Activated naive CD8-positive, alpha-beta T cell treated with anti-CD3 and anti-CD28 coated beads, Interleukin-2, amount 10 ng/mL, durations not matched to agents 7 days and 5 days (primary cell): ENCODE measurements at places on chromosomes 2 and 18.

DNA sequence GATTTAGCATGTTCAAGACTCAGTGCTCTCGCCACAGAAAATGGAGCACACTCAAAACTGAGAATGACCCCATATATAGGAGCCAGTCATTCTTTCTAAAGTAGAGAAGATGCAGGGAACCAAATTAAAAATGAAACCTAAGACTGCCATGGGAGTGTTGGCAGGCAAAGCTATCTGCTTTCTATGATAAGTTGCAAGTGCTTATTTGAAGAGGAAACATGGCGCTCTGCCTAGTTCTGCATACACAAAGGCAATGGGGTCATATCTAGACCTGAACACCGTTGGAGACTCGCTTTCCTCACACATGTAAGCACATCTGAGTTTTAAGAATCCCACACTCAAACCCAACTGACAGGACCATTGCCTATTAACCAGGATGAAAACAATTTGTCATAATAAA is 292.5 kb downstream of the ALK start:
- DNase-seq = no peak

- DNase-seq = no peak
These were observed 1.3 kb downstream of the PIAS2 start for GRCh38 chr18:46915800-46916550.

- no peak for DNase-seq
These were observed 686 bp upstream of the PNO1 start for GRCh38 chr2:68157002-68157401.

DNA sequence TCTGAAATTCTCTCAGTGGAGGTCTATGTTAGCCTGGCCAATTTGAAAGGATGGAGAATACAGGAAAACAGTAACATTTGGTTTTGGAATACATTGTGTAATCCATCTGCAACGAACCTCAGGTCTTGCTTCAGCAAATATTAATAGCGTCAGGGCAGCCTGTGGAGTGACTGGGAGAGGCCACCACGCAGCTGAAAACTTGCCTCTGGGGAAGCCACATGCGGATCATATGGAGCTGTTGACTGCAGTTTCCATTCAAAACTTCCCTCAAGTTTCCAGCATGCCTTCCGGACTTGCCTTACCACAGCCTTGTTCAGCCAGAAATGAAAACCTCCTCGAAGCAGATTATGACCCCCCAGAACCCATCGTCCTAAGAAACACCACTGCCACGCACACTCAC is 25.7 kb downstream of the BCL11A start:
- no peak for DNase-seq

- no peak for DNase-seq
These were observed 43.6 kb downstream of the SPRED2 start for GRCh38 chr2:65388596-65389390.

- no peak for DNase-seq
These were observed 479.2 kb upstream of the DSEL start for GRCh38 chr18:67995769-67996168.

GRCh38 chr18:21404426-21404825 is 162.4 kb downstream of the GREB1L start:
- no peak for DNase-seq

GRCh38 chr2:53200072-53200471 is 567.5 kb upstream of the CHAC2 start:
- no peak for DNase-seq

DNA sequence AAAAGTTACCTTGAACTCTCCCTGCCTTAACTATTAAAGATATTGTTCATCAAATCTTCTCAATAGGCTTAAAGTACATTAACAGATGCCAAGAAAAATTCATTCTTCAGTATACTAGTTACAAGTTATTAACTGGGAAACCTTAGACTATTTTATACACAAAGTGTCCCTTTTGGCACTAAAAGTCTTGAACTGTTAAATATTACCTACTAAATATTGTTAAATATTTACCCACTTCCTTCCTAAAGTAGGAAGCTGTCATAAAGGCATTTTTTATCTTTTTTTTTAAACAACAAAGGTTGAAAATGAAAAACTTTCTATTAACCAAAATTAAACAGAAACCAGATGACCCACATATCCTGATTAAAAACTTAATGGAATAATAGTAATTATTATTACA is 19.4 kb upstream of the CCNT2 start:
- DNase-seq = no peak

GRCh38 chr2:72146347-72147302 is 1.0 kb downstream of the CYP26B1 start:
- peak; percentile 29 for DNase-seq

GRCh38 chr2:23381084-23381483 is 3.9 kb upstream of the KLHL29 start:
- no peak for DNase-seq

DNA sequence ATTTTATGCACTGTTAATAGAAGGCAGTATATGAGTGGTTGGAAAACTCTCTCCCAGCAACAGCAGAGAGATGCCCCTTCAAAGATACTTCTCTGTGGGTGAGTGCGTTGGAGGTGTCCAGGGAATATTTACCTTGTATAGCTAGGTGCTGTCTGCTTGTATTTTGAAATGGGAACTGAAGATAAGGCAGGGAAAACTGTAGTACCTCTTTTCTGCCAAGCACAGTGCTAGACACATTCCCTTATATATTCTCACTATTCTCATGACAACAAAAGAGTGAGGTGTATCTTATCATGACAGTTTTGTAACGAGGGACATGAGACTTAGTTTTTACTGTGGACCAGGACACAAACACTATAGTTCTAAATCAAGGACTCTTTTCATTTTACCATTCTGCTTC is 2.1 kb downstream of the TTC39C start:
- DNase-seq = no peak

- DNase-seq = no peak
These were observed 356.2 kb upstream of the SPRED2 start for GRCh38 chr2:65788556-65788955.

- no peak for DNase-seq
These were observed 230.8 kb upstream of the LINC00305 start for GRCh38 chr18:64379662-64380061.

- DNase-seq = peak; percentile 10
These were observed 198.8 kb downstream of the NDUFA10 start for GRCh38 chr2:239826376-239826775.

GRCh38 chr2:46029332-46029811 is 267.8 kb upstream of the EPAS1 start:
- DNase-seq = no peak

DNA sequence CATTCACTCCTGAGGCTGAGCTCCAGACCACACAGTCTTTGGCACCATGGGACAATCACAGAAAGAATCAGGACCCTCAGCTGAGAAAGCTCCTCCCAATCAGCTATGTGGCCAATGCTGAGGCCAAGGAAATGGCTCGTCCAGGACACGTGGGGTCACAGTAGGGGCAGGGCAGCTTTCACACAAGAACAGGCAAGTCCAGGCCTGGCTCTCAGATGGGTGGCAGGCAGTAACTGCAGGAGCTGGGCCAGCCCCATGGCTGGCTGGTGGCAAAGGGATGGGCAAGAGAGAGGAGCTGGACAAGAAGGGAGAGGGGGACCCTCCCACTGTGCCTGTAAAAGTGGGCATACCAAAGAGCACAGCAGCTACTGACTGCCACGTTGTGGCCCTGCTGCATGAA is 12.2 kb upstream of the EDAR start:
- DNase-seq = no peak

DNA sequence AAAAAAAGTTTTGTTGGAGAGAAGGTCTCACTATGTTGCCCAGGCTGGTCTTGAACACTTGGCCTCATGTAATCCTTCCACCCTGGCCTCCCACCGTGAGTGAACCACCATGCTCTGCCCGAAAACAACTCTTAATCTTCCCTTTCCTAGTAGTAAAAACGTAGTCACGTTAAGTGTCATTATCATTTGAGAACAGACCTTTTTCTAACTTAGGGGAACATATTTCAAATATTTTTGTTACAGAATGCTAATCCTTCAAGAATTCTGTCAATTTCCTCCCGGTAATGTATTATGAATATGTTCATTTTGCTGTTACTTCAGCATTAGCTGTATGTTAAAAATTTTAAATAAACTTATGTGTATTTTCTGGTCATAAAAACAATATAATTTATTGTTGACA is 49.7 kb downstream of the MTA3 start:
- DNase-seq = no peak

DNA sequence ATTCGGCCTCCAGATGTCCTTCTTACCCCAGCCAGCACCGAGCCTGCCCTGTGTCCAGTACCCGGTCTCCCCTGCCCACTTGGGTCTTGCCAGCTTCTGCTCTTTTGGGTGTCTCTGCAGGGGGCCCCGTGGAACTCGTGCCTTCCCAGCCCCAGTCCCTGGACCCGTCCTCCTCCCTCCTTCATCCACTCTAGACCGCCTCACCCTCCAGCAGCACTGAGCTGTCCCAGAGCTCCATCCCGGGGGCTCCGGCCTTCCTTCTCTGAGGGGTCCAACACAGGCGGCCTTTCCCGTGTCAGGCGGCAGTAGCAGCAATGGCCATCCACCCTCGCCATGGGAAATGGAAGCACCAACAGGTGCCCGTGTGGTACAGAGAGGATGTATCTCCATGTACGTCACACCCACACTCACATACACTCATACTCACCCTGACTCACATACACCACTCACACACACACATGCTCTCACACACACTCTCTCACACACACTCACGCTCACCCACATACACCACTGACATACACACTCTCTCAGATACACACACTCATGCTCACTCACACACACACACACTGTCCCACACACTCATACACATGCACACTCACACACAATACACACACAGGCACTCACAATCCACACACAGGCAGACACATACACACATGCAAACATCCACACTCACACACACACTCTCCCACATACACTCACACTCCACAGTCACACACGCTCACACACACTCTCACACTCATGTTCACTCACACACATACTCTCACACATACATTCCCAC is 827.5 kb upstream of the SALL3 start:
- DNase-seq = no peak

- DNase-seq = no peak
These were observed 7.6 kb downstream of the GPATCH11 start for GRCh38 chr2:37091873-37092272.

DNA sequence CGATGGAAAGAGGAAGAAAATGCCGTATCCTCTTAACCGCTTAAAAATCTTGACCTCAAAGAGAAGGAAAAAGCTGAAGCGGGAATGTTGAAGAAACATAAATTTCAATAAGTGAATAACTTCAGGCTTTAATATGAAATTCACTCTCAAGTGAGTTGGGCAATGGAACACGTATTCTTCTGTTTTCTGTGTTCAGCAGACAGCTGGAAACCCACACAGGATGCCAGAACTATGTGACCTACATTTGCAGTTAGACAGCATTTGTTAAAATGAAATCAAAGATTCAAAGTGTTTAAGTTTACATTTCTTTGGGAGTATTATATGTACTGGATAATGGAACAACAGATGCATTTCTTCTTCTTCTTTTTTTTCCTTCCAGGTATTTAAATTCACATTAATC is 80.5 kb upstream of the SPATS2L start:
- DNase-seq = no peak

DNA sequence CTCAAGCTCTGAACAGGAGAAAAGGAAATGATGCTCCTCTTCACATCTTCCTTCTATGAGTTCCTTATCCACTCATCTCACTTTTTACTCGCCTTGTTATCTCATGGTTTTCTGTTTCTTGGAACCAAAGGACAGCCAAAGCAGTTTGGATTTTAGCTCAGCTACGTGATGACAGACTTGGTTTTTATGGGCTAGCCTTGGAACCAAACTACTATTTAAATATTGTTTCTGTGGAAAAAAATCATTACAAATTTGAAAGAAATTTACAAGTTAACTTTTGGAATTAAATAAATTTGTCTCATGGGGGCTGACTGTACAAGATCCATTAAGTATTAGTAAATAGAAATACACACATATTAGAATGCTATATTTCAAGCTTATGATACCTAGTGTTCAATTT is 727.8 kb upstream of the FANCL start:
- DNase-seq = no peak

DNA sequence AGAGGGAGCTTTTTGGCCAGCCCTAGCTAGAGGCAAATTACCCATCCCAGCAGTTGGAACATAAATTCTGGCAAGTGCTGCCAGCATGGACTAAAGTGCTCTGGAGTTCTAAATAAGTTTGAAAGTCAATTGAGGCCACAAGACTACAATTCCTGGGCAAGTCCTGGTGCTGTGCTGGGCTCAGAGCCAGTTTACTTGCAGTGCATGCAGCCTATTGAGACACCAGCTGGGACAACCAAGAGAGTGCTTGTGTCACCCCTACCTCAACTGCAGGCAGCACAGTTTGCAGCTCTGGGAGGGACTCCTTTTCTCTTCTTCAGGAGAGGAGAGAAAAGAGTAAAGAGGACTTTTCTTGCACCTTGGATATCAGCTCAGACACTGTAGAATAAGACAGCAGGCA is 277.2 kb upstream of the TMEFF2 start:
- DNase-seq = no peak

- DNase-seq = no peak
These were observed 79.1 kb upstream of the KLHL14 start for GRCh38 chr18:32851936-32852335.

DNA sequence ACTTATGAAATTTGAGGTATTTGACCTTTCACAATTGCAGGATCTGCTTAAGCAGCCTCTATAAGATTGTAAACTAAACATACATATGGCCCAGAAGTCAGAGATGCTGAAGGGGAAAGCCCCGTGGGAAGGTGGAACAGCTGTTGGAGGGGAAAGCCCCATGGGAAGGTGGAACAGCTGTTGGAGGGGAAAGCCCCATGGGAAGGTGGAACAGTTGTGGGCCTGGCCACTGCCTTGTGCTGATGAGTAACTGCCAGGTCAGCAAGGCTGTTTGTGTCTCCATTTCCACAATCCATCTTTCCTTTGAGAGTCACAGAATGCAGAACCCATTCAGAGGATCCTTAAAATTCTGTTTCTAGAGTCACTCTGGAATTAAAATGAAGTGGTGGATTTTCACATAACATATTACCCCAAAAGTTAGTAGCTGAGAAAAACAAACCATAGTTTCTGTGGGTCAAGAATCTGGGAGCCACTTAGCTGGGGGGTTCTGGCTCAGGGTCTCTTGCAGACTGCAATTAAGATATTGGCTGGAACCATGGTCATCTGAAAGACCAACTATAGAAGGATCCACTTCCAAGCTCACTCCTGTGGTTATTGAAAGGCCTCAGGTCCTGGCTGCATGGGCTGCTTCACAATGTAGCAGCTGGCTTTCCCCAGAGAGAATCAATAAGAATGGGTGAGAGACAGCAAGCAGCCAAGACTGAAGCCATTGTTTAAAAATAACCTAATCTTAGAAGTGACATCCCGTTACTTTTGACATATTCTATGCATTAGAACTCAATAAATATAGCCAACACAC is 86.6 kb upstream of the CAVIN2 start:
- DNase-seq = no peak

- no peak for DNase-seq
These were observed 178.1 kb downstream of the RAB3GAP1 start for GRCh38 chr2:135230150-135230549.

- DNase-seq = no peak
These were observed 89.8 kb downstream of the PRKCE start for GRCh38 chr2:45741161-45741850.
